ENCODE measurements at places on chromosomes 13 and 19.
A peak's percentile ranks its signal among the peaks of the same experiment; 100 is the strongest.

- DNase-seq = no peak
These were observed 24.5 kb downstream of the RDH8 start for GRCh38 chr19:10037809-10038208.

DNA sequence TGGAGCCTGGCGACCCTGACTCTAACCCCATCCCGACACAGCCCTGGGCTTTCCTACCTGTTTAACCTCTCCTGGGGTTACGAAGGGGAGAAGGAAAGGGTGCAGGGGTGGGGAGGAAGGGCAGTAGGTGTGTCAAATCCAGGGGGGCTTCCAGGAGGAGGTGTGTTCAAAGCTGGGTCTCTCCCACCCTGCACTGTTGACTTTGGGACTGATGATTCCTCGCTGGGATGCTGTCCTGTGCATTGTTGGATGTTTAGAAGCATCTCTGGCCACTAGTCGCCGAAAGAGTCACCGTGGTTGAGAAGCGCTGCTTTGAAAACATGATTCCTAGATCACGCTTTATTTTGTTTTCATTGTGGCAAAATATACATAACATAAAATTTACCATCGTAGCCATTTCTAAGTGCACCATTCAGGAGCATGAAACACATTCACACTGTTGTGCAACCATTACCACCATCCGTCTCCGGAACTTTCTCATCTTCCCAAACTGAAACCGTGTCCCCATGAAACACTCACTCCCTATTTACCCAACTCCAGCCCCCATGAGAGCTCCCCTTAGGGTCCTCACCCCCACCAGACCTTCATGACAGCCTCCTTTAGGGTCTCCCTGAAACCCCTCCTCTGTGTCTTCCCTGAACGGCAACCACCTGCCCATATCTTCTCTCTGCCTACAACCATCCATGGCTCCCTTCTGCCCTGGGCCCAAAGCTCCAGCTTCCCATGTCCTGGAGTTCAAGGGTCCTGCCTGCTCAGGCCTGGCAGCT lies 4.4 kb upstream of the FCER2 start:
- DNase-seq = no peak

DNA sequence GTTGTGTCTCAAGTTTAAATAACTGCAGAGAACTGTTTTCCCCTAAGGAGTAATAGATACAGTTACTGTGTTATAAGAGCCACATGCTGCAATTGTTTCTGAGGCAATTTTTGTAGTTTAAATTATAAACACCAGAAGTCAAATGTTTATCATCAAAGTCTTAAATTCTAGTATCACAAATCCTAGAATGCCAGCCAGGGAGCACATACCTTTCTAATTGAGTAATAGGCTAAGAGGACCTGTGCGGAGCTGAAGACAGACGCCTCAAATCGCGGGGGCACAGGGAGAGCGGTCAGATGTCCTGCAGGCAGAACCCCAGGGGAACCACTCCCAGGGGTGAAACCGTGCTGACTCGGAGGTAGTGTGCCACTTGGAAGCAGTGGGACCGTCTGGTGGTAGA lies 65.2 kb upstream of the TNFRSF19 start:
- DNase-seq = no peak

DNA sequence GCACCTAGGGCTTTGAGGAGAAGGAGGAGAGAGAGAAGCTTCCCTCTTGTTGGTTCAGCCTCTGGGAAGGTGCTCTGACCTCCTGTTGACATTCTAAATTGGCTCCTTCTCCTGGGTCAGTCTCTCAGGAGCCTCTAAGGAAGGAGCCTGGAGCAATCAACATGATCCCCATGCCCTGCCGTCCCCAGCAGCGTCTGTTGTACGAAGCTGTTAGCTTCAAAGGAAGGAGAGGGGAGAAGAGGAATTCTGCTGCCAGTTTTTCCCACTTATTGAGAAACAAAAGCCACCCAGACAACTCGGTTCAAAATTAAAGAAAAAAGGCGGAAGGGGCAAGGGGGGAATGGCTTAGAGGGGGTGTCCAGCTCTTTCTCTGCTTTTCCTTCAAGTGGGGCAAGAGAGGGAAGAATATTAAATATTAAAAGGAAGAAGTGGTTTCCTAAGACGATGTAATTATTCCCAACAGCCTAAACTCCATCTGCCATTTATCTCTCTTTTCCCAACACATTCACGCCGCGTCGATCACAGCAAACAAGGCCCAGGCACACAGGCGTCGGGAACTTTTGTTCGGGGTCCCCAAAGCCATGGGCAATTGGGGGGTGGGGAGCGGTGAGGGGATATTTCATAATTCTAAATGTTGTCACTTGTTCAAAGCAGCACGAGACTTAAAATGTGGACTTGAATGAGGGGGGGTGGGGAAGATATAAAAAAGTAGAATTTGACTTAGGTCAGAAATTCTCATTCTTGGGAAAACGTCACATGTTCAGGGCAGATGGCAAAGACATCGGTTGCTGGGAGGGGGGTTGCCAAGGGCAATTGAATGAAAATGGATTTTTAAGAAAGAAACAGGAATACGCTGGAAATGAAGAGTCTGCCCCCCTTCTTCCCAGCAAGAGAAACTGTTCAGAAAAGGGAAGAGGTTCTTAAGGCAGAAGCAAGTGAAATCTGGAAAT lies 116.8 kb upstream of the CACNA1A start:
- no peak for DNase-seq

DNA sequence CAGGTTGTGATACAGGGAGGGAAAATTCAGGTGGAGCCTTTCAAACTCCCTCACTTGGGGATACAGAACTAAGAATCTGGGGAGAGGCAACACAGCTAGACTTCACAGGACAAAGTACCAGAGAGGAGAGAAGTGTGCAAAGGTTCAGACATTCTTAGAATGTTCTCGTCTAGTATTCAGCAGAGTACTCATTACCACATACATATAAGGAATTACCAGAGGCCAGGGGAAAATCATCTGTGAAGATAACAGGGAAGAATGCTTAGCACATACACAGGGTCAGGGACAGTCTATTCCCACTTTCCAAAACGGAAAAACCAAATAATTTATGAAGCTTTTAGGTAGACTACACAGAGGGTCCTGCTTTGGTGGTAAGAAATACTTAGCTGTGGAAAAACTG lies 58.1 kb downstream of the TRPC4 start:
- no peak for DNase-seq

GRCh38 chr13:106533943-106534638 lies 1.4 kb downstream of the EFNB2 start:
- DNase-seq = peak; percentile 87

DNA sequence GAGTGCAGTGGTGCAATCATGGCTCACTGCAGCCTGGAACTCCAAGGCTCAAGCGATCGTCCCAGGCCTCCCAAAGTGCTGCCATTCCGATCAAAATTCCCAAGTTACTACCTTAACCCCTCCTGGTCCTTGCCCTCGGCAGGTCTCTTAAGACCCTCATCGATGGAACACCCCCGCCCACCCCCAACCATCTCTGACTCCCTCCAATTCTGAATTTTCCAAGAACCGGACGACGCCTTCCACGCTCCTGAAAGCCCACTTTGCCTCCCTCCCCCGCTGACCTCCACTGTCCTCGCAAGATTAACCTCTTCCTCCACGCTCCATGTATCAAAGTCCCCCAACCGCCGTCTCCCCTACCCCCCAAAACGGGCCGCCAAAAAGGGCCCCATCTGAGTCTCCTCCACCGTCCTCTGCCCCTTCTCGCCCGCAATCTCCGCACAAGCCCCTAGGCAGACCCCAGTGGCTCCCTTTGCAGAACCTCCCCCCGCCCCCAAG lies 539 bp downstream of the DAPK3 start:
- DNase-seq = no peak

DNA sequence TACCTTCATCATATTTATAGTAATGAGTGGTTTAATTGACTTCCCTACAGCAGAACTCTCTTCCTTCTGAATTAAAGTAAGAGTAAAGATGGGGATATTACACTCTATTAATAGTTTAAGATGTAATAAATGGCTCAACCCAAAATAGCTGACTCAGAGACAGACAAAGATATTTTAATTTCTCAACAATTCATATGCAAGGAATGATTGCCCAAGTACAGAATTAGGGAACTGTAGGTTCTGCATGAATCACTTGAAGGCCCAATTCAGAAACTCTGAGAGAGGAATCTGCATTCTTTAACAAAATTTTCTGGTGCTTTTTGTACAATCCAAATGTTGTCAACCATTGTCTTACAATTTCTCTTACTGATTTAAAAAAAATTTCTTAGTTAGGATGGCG lies 42.9 kb upstream of the PCDH9 start:
- DNase-seq = no peak

- no peak for DNase-seq
These were observed 94.5 kb downstream of the ANKRD10 start for GRCh38 chr13:110820322-110820721.

GRCh38 chr19:19582471-19582870 lies 36.0 kb downstream of the PBX4 start:
- no peak for DNase-seq

DNA sequence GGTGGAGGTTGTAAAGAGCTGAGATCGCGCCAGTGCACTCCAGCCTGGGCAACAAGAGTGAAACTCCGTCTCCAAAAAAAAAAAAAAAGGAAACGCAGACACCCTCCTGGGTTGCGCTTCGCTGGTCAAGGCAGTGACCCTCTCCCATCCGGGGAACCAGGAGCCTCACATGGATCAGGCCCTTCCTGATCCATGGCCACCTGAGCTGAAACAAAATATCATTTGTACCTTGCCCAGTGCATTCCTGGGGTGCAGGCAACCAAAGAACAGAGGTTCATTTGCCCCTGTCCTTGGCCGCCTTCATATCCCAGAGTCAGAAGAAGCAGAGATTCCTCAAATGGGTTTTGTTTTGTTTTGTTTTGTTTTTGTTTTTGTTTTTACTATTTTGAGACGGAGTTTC lies 8.0 kb upstream of the LSM4 start:
- DNase-seq = no peak

- no peak for DNase-seq
These were observed 865.4 kb downstream of the SLITRK6 start for GRCh38 chr13:84933797-84934196.

DNA sequence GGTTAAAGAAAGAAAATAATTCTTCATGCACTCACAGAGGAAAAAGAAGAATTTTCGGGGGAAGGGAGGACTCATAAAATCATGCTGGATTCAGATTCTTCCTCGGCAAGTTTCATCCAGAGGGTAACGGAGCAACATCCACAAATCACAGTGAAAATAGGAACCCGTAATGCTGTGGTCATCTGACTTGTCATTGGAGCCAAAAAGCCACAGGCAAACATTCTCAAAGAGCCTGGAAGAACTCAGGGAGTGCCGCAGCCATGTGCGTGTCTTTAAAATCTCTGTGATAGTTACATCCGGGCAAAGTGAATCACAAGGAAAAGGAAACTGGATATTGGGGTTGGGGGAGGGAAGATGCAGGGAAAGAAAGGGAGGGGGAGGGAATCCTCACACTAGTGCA lies 33.0 kb upstream of the VSTM2B start:
- DNase-seq = peak; percentile 19

DNA sequence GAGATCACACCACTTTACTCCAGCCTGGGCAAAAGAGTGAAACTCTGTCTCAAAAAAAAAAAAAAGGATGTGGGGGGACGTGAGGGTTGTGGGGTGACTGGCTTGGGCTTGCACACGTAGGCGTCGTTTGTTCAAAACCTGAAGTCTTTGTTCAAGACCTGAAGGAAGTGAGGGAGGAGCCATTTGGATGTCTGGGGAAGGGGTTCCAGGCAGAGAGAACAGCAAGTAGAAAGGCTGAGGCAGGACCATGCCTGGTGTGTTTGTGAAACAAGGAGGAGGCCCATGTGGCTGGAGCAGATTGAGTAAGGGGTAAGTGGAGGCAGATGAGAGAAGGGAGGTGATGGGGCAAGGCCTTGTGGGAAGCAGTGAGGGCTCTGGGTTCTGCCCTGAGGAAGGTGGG lies 27.8 kb downstream of the PIN1 start:
- DNase-seq = no peak

GRCh38 chr19:32254509-32254890 lies 90.9 kb upstream of the ZNF507 start:
- no peak for DNase-seq

GRCh38 chr19:35292421-35293362 lies 731 bp downstream of the MAG start:
- DNase-seq = no peak

GRCh38 chr13:106523576-106523975 lies 11.9 kb downstream of the EFNB2 start:
- no peak for DNase-seq

GRCh38 chr13:101026328-101026727 lies 351.7 kb upstream of the TMTC4 start:
- DNase-seq = no peak

- peak; percentile 82 for DNase-seq
These were observed 185.4 kb downstream of the KDM4B start for GRCh38 chr19:5154129-5154798.

DNA sequence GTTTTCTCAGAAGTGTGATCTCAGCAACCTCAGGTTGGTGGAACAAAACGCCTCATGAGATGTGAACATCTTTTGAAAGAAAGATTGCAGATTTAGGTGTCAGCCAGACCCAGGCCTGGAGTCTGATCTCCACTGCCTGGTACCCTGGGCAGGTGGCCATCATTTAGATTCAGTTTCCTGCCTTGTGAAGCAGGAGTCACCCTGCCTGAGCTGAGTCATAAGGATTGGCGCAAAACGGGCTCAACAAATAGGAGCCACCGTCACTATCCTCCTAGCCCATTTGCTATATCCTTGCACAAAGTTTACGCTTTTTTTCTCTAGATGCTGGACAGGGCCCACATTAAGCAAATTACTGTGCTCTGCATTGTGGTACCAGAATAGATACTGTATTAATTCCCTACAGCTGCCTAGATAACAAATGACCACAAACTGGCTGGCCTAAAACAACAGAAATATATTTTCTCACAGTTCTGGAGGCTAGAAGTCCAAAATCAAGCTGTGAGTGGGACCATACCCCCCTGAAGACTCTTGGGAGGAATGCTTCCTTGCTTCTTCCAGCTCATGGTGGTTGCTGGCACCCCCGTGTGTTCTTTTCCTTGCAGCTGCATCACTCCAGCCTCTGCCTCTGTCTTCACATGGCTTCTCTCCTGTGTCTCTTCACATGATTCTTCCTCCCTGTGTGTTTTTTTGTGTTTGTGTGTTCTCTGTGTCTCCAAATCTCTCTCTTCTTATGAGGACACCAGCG lies 38.2 kb downstream of the TNFSF11 start:
- DNase-seq = no peak

GRCh38 chr13:114107686-114108081 lies 24.7 kb downstream of the RASA3 start:
- DNase-seq = peak; percentile 80

GRCh38 chr19:2270423-2271233 lies 11.3 kb downstream of the PEAK3 start:
- peak; percentile 97 for DNase-seq
